ENCODE measurements at places on chromosomes 1 and 21.

GRCh38 chr1:65440915-65441314 is 20.4 kb downstream of the LEPR start:
- DNase-seq = no peak

DNA sequence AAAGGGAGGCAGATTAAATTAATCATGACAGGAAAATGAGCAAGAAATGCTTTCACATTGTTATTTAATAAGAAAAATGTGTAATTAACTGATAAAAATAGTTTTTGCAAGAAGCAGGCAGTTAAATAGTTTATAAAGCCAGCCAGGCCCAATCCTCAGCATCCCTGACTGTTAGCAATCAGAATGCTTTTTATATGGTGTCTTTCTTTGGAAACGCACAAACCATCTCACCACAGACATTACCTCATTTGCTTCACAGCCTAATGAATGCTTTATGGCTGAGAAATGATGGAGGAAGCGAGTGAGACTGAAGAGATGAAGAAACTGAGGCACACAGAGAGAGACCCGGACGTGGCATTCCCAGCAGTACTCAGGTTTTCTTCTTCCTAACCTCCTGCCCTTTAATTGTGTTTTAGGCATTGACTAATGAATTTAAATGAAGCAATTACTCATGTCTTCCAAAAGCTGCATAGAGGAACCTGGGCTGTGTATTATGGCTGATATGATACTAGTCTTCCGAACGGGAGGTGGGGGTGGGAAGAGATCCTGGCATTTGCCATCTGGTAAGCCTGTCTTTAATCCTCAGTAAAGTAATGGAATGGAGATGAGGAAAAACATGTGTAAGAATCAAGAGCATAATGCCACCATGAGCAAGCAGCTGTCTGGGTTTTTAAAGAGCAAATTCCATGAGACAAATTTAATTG is 116.1 kb upstream of the LMO4 start:
- no peak for DNase-seq

DNA sequence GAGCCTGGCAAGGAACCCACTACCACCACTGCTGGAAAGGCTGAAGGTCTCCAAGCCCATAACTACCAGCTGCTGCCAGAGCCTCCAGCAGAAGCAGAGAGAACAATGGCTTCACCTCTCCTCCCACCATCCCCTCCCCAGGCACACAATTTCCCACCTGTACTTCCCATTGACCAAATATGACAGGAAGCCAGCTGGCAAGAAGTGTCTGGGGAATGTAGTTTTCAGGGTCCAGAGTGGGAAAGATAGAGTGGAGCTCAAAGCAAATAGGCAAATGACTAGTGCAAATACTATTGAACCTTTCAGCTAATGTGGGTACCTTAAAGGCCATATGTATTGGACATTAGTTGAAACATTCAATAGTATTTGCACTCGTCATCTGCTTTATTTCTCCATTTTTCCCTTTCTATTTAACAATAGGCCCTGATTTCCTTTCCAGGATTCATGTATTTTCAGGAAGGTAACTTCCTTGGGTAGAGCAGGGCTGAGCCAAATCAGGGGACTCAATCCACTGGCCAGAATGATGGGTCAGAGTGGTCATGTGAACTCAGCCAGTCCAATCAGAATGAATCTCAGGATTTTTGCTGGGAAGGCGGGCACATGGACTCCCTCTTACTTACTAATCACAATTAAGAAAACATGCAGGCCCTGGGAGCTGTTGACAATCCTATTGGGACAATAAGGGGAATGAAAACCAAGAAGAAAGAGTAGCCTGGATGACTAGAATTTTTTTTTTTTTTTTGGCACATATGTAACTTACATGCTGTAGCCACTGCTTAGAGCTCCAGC is 12.1 kb upstream of the NFYC start:
- no peak for DNase-seq

DNA sequence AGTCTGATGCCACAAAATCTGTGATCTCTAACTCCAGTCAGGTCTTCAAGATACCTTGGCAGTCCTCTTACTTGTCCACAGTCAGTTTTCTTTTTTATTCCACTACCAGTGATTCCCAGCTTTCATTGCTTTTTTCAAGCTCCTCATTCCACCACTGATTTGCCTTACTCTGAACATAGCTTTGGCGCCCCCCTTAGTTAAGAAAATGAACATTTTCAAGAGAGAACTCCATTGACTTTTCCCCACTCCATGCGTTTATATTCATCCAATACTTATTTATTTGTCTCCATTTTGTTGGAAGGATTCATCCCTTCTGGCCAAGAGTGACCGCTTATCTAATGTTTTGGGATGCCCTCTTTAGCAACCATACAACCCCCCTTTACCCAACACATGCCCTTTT is 33.9 kb upstream of the IPO9 start:
- DNase-seq = no peak

GRCh38 chr1:62613890-62614289 is 16.6 kb downstream of the ANGPTL3 start:
- no peak for DNase-seq

Measured in smooth muscle cell of the brain vasculature (primary cell).